ENCODE measurements at places on chromosomes 7 and 10.

DNA sequence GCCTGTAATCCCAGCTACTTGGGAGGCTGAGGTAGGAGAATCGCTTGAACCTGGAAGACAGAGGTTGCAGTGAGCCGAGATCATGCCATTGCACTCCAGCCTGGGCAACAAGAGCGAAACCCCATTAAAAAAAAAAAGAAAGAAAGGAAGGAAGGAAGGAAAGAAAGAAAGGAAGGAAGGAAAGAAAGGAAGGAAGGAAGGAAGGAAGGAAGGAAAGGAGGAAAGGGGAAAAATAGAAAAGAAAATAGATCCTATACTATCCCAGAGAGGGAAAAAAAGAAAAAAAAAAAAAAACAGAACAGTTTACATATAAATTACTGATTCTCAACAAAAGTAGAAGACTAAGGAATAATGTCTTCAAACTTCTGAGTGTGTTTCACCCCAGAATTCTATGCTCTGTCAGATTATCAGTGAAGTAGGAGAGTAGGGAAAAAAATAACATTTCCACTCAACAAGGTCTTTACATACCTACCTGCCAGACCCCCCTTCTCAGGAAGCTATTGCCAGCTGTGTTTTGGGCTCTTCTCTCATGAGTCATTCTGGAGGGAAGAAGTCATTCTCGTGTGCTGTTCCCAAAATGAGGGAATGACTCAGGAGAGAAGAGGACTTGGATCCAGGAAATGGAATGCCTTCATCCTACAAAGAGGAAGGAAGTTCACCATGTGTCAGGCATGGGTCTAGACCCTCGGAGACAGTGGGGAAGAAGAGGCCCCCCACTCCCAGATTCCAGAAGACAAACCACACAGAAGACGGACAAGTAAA lies 20.9 kb downstream of the RGS10 start:
- no peak for DNase-seq

DNA sequence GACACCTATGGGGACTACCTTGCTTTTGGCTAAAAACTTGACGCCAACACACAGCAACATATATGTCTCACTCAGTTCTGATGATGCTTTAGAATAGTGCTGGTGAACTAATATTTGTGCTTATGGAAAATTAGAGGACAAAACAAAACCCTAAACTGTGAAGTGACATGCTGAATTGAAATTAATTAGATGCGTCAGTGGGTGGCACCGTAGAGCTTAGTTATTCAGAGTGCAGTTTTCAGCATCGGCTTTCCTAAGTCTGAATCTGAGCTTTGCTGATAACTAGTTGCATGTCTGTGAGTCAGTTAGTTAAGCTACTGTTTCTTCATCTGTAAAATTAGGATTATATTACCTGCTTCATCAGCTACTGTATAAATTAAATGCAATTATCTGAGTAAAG lies 245.0 kb upstream of the SORCS1 start:
- no peak for DNase-seq

DNA sequence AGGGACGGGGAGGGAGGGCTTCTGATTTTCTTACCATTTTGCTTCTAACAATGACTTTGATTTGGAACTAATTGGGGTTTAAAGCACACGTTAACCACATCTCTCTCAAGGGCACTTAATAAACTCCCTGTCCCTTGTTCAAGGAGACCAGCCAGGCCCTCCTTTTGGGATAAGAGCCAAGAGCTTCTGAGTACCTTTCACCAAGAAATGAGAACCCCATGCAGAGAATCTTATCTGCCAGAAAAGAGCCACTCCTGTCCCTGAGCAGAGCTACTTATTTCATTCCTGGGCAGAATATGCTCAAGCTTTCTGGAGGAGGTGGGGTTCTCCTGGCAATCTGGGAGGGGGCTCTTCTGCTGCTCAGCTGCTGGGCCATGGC lies 574.6 kb downstream of the GALNT17 start:
- DNase-seq = no peak

GRCh38 chr10:15901889-15902288 lies 41.6 kb upstream of the MINDY3 start:
- no peak for DNase-seq

GRCh38 chr7:20279979-20280378 lies 50.7 kb upstream of the ITGB8 start:
- DNase-seq = no peak

DNA sequence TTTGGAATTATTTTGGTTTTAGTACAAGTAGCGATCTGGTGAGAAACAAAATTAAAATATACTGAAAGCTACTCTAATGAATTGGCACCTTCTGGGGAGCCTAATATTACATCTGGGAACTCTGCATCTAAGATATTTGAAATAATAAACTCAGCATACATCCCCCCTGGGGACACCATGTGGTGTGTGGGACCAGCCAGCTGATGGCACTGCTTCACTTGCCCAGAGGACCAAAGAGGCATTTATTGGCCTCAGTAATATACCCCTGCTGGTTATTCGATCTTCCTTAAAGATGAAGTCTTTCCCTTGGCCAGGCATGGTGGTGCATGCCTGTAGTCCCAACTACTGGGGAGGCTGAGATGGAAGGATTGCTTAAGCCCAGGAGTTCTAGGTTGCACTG lies 195.1 kb upstream of the AUTS2 start:
- DNase-seq = no peak

- DNase-seq = no peak
Observed at GRCh38 chr7:100126239-100126930, 382 bp upstream of the MBLAC1 start.

GRCh38 chr7:94195201-94195600 lies 191.0 kb upstream of the BET1 start:
- DNase-seq = no peak

- no peak for DNase-seq
Observed at GRCh38 chr7:152850420-152850819, 90.9 kb downstream of the ACTR3B start.

DNA sequence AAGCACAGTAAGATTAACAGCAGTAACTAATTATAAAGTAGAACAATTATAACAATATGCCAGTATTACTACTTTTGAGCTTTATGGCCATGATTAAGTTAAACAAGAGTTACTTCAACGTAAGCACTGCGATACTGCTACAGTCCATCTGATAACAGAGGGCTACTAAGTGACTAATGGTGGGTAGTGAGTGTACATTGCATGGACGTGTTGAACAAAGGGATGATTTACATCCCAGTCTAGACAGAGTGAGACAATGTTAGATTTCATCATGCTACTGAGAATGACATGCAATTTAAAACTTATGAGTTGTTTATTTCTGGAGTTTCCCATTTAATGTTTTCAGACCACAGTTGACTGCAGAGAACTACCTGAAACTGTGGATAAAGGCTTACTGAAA lies 45.6 kb downstream of the TPST1 start:
- no peak for DNase-seq

GRCh38 chr10:29392376-29393021 lies 103.6 kb downstream of the LYZL1 start:
- no peak for DNase-seq

DNA sequence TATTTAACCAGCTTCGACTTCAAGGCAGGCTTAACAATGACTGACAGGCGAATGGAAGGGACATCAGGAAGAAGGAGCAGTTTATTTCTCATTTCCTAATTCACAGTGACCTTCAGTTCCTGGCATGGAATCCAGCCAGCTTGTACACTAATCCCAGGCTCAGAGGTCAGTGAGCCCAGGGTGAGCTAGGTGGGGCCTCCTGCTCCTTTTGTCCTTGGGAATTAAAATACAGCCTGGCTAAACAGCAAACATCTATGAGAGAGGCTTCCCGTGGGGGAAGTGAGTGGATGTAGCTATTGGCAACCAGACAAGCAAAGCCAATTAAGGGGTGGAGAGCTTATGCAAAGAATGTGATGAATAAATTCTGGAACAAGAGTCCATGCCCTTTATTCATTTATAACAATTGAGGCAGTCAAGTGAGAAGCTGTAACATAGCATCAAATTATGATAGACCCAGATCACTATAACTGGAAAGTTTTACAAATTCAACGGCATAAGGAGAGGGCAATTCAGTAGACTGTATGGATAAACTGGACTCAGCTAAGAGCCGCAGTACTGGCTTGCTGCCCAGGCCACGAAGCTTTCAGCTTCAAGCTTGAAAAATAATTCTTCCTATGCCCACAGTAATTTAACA lies 57.1 kb downstream of the STK17A start:
- DNase-seq = no peak

- DNase-seq = no peak
Observed at GRCh38 chr7:16357921-16358320, 63.4 kb downstream of the CRPPA start.

- DNase-seq = no peak
Observed at GRCh38 chr7:65798111-65799075, 74.5 kb upstream of the VKORC1L1 start.

DNA sequence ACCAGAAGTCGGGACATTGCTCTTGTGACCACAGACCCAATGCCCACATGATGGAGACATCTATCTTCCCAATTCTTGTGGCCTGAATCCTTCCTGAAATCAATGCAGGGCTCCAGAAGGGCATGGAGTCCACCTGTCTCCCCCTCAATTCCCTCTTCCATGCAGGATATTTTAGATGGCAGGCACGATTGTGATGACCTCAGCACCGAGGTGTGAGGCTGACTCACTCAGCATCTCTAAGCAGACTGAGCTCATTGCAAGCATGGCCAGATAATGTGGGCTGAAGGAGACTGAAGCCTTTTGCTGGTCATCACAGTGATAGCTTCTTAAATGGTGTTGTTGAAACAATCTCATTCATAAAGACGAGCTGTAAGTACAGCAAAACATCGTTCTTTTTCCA lies 374.9 kb upstream of the PODXL start:
- DNase-seq = no peak

DNA sequence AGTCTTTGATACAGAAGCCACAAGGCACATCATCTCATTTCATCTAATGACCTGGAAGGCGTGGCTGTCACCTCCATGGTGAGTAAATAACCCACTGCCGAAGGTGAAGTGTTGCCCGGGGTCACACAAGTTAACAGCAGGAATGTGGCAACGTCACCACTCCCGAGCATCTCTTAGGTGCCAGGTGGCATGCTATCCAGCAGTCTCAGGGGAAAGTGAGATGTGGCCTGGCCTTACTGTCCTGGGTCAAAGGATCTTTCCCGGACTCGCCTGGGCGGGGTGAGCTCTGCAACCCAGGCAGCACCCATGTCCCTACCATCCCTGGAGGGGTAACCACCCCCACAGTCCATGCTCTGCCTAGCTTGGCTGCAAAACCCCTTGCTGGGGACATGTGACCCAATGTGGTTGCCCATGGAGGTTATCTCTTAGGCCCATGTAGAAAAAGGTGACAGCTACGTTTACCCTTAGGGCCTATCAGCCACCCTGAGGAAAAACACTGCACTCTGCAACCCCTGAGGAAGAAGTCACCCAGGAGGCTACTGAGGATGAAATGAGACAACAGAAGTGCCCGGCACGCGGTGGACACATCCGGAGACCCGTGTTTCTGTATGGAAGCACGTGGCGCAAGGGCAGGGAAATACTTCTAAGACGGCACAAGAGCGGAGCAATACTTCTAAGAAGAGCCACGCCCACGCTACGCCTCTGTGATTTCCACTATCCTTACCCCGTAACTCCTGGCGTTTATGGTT lies 52.0 kb downstream of the BAIAP2L1 start:
- no peak for DNase-seq

- DNase-seq = no peak
Observed at GRCh38 chr7:30936650-30937245, 25.1 kb downstream of the AQP1 start.

DNA sequence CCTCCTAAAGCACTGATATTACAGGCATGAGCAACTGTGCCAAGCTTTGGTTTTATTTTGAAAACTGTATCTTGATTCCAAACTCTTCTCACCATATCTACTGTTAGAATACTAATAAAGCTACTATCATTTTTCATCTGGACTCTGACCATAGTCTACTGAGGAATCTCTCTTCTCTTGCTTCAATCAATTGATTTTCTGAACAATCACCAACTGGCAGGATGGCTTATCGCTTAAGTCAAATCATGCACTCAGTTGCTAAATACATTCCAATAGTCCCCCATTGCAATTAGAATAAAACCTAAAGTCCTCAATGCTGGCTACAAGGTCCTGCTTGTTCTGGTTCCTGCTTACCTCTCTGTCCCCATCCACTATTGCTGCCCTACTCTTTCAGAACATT lies 2.3 kb upstream of the APBB1IP start:
- DNase-seq = no peak

- no peak for DNase-seq
Observed at GRCh38 chr10:85611093-85611740, 755.4 kb downstream of the GRID1 start.

DNA sequence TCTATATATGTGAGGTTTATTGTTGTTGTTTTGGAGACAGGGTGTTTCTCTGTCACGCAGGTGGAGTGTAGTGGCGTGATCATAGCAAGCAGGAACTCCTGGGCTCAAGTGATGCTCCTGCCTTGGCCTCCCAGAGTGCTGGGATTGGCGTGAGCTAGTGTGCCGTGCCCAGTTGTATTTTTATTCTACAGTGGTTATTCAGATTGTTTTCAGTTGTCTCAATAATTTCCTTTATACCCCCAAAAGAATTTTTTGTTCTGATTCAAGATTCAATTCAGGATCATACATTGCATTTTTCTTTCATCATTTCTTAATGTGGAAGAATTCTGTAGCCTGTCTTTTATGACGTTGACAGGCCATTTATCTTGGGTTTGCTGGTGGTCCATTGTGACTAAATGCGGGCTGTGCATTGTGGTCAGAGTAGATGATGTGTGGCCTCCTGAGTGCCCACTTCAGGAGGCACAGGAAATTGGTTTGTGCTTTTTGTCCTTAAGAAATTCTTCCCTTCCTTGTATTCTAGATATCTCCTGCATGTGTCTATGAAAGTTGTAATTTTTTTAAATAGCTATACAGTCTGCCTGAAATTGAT lies 22.9 kb downstream of the RBM33 start:
- no peak for DNase-seq

DNA sequence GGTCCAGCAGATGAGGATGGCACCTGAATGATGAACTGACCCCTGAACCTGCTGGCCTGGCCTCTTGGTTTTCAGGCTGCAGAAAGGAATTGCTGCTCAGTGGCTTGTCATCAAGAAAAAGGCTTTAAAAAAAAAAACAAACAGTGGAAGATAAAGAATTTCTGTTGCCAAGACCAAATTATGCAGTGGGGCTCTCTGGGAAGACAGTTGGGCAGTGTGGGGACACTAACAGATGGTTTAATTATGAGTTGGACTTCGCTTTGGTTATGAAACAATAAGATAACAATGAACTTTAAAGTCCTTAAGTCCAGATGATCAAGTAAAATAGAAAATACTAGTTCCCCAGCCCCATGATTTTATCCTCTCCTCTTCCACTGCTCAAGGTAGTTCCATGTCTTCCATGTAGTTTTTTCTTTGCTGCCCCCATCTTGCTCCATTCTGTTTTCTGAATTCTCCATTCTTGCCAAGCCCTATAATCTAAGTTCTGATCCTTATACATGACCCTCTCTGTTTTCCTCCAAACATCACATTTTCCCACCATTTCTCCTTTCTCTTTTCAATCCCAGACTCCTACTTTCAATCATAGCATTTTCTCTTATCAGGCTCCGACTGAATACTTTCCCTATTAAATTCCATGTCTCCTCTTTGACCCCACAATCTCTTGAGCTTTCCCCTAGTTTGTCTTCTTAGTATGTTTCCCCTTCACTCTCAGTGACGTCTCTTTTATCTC lies 52.6 kb downstream of the ANK3 start:
- DNase-seq = no peak

- DNase-seq = no peak
Observed at GRCh38 chr10:59702347-59702746, 7.3 kb downstream of the SLC16A9 start.
